ENCODE measurements at places on chromosomes 7 and 10. TPM values are rescaled to one million over a fixed set of nuclear protein-coding genes. Genes with fewer than 3 reads are reported as not detected.

DNA sequence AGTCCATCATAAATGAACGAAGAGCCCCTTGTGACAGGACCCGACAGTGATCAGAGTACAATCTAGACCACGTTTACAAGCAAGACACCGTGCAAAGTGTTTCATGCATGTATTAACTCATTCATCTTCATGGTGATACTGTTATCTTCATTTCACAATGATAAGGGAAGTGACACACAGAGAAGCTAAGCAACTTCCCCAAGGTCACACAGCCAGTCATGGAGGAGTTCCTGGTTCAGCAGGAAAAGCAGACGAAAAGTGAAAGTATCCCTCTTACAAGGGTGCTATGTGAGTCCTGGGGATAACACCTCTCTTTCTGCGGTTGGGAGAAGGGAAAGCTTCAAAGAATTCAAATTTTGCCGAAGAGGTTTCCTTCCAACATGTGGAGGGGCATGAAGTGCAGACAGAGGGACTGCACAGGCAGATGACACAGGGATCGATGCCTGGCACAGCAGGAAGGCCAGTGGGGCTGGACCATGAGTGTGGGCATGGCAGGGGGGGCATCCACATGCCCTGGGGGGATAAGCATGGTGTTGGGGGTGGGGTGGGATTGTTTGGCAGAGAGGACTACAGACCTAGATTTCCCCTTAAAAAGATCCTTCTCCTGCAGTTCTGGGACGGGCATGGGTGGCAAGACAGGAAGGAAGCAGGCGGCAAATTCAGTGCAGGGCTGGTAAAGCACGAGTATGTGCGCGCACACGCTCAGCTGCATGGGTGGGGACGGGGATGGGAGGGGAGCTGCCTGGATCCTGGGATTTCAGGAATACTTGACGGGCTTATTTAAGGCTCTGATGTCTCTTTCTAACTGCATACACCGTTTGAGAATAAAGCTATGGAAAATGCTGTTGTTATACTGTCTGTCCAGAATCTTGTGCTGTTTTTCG is 33.5 kb upstream of the DDC start:
- DNase-seq, result no peak

DNA sequence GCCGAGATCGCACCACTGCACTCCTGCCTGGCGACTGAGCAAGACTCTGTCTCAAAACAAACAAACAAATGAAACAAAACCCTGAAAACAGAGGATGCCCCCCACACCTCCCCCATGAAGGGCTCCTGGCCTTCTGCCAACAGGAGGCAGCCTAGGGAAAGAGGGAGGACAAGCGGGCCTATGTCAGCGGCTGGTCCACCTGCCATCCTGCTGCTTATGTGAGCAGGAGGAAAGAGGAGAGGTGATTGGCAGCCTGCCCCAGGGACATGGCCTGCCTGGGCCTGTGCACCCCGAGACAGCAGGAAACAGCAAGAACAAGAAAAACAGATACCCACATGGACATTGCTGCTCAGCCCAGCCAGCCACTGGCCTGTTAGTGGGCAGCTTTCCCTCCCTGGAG is 9.1 kb upstream of the ZNF316 start:
- DNase-seq, result no peak

GRCh38 chr7:17153536-17153935 is 144.9 kb upstream of the AHR start:
- no peak for DNase-seq

DNA sequence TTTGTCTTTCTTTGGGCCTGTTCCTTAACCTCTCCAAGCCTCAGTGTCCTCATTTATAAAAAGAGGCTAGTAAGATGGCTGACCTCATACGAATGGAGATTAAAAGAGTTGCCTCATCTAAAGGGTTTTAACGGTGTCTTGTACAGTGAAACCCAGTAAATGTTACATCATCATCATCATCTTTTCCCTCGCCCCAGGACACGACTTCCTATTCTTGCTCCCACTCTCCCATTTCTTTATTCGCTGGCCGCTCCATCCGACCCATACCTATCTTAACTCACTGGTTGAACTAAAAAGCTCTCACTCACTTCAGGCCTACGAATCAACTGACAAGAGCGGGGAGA is 554 bp downstream of the FRA10AC1 start:
- no peak for DNase-seq

GRCh38 chr7:12291870-12292269 is 80.8 kb downstream of the TMEM106B start:
- no peak for DNase-seq

GRCh38 chr10:114402871-114403540 is 1.3 kb downstream of the AFAP1L2 start:
- no peak for DNase-seq

- DNase-seq, result no peak
These were observed 22.4 kb downstream of the ADAP1 start for GRCh38 chr7:931871-932650.

- no peak for DNase-seq
These were observed 980 bp downstream of the FHIP2A start for GRCh38 chr10:114822444-114823076.

GRCh38 chr10:3775696-3776551 is 9.1 kb downstream of the KLF6 start:
- DNase-seq, result peak; percentile 69

Gene PIK3AP1
- total RNA-seq, result 2.6 TPM

Gene PLAC9
- total RNA-seq, result not detected

Gene OR2A12
- not detected for total RNA-seq
